ENCODE measurements at places on chromosomes 5 and 9.

GRCh38 chr9:71690689-71691435 lies 77.5 kb downstream of the CEMIP2 start:
- no peak for DNase-seq

GRCh38 chr5:180590543-180591310 lies 572 bp downstream of the SCGB3A1 start:
- no peak for DNase-seq

DNA sequence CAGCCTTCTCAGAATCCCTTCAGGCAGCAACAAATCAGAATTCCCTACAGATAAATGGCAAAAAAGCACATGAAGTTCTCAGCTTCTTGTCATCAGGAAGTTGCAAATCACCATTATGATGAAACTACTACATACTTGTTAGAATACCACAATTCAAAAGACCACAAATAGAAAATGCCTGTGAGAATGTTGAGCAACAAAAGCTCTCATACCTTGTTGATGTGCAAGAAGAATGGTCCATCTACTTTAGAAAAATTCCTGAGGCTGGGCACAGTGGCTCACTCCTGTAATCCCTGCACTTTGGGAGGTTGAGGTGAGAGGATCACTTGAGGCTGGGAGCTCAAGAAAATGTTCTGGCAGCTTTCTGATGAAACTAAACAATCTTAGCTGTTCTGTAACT lies 278.1 kb downstream of the ICE1 start:
- DNase-seq: no peak

- DNase-seq: no peak
These were observed 35.5 kb downstream of the MED10 start for GRCh38 chr5:6342689-6343315.

- DNase-seq: no peak
These were observed 4.1 kb downstream of the ALDH1A1 start for GRCh38 chr9:72948575-72949243.

DNA sequence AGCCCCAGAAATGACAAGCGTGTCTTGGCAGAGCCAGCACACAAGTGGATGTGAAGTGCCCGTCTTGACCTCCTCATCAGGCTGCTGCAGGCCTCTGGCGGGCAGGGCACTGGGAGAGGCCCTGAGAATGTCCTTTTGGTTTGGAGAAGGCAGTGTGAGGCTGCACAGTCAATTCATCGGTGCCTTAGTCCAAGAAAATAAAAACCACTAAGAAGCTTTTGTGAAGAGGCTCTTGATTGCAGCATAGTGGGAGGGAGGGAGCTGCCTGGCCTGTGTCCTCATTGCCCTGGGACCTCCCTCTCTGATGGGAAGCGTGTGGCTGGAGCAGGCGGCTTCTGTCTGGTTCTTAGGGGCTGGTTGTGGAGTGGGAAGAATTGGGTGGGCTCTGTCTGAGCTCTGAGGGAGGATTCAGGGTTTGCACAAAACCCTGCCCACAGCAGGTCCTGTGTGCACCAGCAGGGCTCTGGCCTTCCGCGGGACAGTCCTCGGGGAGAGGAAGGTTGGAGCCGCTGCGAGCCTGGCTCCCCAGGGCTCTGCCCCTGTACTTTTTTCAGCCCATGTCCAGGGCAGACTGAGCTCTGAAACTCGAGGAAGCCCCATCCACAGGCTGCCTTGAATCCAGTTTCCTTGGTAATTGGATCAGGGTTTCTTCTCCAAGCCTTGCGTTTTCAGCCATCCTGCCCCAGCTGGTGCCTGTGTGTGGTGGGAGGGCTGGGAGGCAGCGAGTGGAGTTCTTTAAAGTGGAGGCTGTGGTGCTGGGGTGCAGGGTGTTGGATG lies 1.1 kb downstream of the HRCT1 start:
- DNase-seq: no peak

DNA sequence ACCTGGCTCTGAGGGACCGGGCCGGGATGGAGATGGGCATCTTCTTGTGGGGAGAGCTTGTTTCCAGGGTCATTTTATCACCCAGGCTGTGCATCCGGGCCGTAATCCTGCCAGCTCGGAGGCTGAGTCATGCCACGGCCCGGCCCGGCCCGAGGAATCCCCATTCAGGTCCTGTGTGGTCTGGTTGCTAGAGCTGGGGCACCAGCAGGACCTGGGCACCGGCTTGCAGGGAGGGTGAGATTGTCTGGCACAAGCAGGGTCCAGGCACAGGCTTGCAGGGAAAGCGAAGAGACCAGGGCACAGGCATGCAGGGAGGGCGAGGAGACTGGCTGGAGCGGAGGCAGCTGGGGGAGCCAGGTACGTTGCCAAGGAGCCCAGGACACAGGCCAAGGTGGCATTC lies 106.8 kb downstream of the RXRA start:
- DNase-seq: no peak

DNA sequence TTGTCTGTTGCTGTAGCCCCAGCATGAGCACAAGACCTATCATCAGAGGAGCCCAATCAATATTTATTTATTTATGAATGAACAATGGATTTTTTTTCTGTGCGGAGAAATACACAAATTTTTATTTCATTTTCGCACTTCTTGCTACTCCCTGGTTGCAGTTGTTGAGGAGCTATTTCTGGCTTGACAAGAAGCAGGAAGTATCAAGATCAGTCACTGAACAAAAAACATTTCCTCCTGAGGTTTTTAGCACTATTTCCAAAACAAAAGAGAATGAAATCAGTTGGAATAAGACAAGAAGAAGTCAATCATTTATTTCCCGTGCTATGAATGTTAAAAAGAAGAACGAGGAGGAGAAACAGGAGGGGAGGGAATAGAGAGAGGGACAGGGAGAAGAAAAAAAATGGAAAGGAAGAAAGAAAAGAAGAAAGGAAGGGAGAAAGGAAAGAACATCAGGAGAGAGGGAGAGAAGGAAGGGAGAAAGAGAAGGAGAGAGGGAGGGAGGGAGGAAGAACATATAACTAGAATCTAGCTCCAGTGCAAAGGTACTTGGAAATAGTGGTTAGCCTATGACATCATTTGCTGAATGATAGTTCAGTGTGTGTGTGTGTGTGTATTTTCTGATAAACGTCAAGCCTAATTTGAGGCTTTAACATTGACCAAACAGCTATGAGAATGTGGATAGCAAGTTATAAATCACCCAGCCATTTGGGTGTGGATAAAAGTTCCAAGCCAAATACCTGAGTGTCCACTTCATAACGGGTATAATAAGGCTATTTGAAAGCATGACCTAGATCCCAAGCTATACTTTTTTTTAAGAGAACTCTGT lies 586.0 kb downstream of the EBF1 start:
- DNase-seq: no peak

DNA sequence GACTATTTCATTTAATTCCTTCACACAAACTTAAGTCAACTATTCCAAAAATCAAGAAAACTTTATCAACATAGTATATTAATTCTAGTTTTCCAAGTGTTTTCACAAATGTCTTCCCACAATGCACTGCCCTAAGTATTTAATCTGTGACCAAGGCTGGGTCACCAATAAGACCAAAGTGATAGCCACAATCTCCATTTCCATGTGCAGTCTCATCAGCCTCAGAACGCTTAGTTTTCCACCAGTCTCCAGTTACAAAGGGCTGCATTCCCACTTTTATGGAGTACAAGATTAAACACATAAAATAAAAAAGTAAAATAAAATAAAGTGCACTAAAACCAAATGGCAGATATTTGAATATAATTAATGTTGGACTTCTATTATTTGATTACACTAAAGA lies 371.6 kb upstream of the CCNH start:
- DNase-seq: no peak

GRCh38 chr9:113349445-113350094 lies at the start of gene BSPRY:
TSS of gene BSPRY (plus strand) at chr9:113349541. CDS start at chr9:113349580, 39 bp downstream.
- DNase-seq: no peak

DNA sequence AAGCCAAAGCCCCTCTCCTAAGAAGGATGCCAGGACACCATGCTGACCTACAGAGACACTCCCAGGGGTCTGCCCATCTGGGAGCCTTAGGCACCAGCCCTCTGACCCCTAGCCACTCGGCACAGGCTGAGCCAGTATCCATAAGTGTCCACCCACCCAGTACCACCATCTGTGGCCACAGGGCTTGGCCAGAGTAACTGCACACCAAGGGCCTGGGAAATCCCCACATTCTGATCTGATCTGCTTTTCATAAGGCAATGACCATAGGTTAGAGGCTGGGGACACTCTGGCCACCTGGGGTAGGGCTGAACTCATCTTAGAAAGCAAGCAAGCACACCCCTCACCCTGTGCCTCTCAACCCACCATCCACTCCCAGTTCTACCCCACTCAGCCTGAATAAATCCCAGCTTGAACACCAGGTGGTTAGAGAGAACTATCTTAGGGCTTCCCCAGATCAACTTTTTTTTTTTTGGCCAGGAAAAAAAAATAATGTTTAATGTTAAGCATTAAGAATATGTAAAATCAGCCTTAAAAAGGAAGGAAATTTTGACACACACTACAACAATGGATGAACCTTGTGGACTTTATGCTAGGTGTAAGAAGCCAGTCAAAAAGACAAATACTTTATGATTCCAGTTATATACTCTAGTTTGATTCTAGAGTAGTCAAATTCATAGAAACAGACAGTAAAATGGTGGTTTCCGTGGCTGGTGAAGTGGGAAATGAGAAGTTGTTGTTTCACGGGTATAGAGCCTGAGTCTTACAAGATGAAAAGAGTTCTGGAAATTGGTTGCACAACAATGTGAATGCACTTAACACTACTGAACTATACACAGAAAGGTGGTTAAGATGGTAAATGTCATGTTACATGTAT lies 6.2 kb downstream of the GNPDA1 start:
- no peak for DNase-seq

GRCh38 chr5:39200081-39200480 lies 19.3 kb downstream of the FYB1 start:
- DNase-seq: no peak

DNA sequence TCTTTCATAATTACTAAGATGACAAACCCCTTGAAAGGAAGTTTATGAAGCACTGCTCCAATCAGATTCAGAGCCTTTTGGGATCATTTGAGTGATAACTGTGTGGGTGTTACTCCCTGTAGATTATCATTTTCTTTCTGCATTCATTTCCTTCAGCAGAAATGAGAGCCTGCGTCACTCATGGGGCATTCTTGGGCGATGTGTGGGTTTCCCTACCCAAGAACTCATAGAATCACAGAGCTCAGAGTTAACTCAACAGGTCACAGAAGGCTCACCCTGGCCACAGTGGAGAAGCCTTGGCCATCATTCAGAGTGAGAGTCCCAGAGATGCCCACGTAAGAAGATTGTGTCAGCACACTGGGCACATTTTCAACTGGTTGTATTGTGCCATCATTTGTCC lies 401.9 kb downstream of the TLE4 start:
- DNase-seq: no peak

- DNase-seq: no peak
These were observed 143.9 kb downstream of the C9orf50 start for GRCh38 chr9:129476821-129477611.

DNA sequence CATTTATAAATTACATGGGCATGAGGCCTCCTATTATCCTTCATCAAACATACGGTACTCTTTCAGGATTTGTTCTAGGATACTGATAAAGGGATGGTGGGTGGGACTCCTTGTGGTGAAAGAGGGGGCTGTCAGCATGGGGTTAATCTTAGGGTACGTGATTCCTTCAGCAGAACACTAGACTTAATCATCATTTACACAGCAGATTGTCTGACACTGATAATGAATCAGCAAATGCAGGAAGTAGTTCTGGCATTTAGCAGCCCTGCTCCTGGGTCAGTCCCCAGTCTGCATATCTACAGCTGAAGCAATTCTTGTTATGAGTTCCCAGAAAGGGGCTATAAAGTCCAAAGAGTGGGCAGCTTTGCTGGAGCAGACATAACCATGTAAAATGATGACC lies 384.6 kb downstream of the SPOCK1 start:
- no peak for DNase-seq

GRCh38 chr5:31410089-31410488 lies 121.8 kb downstream of the DROSHA start:
- DNase-seq: no peak

DNA sequence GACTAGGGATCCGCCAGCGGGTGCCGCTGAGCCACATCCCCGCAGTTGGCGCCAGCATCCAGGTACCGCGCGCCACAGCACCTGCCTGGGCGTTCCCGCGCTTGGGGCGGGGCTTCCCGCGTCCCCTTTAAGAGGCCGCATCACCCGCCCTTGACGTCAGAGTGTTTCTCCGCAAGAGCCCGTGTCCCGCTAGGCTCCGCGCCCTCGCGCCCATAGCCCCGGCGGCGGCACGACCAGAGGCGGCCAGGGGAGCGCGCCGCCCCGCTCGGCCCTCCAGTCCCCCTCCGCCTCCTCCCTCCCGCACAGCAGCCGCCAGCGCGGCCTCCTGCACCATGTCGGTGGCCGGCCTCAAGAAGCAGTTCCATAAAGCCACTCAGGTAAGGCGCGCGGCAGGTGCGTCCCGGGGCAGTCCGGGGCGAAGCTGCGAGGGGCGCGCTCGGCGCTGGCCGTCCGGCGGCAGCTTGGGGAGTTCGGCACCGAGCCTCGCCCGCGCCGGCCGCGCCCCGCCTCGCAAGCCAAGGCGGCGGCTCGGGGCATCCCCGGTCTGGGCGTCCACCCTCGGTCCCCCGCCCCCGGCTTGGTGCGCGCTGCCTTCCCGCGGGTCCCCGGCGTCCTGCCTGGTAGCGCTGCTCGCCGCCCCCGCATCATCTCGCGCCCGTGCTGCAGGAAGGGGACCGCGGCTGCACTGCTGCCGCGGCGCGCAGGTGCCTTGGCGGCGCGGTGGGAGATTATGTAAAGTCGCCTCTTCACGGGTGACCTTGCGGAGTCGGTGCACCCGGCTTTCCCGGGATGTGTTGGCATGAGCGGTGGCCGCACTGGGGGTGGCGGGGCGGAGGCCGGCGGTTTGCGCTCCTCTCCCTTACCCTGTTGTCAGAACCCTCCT lies at the start of gene SH3GL2:
Gene SH3GL2, plus strand, starts transcription at position 156 of the 883 bp plus-strand sequence.
- no peak for DNase-seq

- DNase-seq: no peak
These were observed 266.8 kb upstream of the NREP start for GRCh38 chr5:112023766-112024165.

DNA sequence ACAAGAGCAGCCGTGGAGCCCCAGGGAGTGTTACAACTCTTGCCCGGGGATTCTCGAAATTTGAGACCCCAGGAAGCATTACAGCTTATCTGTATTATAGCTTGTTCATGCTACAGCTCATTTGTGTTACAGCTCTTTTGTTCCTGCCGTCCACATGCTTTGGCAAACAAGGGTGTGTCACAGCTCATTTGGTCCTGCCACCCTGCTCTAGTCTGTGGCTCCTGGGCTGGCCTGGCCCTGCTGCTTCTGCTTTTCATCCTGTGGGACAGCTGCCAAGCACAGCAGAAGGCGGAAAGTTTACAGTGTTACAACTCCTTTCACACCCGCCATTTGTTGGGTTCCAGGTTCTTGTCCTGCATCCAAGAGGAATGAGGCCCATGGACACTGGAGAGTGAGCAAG lies 685.0 kb downstream of the SLCO4C1 start:
- DNase-seq: no peak

- no peak for DNase-seq
These were observed 241.7 kb downstream of the DOCK8 start for GRCh38 chr9:456365-456764.

DNA sequence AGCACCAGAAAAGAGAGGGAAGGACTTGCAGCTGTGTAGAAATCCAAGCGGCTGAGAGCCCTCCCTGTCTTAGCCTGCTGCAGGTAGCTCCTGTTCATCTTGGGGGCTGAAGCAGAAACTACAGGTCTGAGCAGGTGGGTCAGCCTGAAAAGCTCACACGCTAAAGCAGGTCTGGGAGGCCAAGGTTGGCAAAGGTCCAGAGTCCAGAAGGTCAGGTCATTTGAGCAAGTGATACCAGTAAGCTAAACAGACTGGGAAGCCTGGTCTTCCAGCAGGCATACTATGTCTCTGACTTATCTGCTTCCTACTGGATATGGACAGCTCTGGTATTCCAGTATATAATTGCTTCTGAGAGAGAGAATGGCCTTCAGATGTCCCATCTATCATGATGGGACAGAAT lies 26.2 kb downstream of the PTCD2 start:
- DNase-seq: no peak
